ENCODE measurements at places on chromosomes 4 and X. TPM values are rescaled to one million over a fixed set of nuclear protein-coding genes. Genes with fewer than 3 reads are reported as not detected.

DNA sequence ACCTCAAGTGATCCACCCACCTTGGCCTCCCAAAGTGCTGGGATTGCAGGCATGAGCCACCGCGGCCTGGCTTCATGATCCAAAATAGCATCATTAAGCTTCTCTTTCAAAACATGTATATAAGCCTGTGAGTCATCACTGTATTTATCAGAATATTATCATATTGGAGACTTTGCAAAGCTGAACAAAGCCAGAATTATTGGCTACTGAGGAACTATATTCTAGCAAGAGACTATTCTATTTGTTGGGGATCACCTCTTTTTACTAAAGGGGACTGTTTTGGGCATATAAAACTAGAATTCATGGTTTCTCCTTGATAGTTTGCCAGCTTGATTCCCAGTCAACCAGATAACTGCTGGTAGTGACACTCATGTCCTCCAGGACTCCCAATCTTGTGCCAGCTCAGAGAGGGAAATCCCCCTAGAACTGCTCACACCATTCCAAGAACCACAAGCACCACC, 40.1 kb downstream of the TET2 start:
- H3K4me3 ChIP-seq: no peak overlapping the region
- no peak for DNase-seq
- H3K4me1 ChIP-seq: peaks cover 17% of the 10 kb centered on the region

- H3K4me3 ChIP-seq: no peak overlapping the region
- no peaks in the 10 kb centered on the region for H3K36me3 ChIP-seq
- H3K27ac ChIP-seq: no peak overlapping the region
- no peak for DNase-seq
- no peaks in the 10 kb centered on the region for H3K27me3 ChIP-seq
Measured at GRCh38 chr4:105710678-105711077, 2.1 kb downstream of the GSTCD start.

CXCL8 gene
- total RNA-seq: 0.21 TPM

GRCh38 chr4:147134536-147135210, 189.0 kb upstream of the TTC29 start:
- H3K27me3 ChIP-seq: no peaks in the 10 kb centered on the region
- no peak overlapping the region for H3K4me3 ChIP-seq
- H3K4me1 ChIP-seq: peaks cover 18% of the 10 kb centered on the region
- no peak for DNase-seq

DNA sequence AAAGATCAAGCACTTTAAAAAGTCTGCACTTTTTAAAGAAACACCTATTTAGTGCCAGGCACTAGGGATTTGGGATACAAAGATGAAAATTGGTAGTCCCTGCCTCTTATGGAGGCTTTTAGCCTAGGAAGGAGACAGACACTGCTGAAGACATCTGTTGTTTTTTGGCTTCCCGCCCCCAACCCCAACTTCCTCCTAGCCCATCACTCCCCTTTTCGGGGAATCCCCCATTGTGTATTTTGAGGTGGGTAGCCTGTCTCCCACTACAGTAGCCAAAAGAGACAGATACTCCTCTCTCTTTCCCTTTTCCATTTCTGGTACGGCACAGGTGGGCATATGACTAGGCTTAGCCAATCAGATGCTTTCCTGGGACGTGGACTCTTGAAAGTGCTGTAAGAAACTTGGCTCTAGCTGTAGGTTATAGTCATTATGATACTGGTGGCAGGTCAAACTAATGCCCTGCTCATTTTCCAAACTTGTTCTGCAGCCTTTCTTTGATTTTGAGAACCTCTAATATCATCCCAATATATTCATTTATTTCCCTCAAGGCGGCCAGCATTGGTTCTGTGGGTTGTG, 194.6 kb upstream of the RBPJ start:
- no peak for DNase-seq
- H3K27me3 ChIP-seq: no peaks in the 10 kb centered on the region
- no peak overlapping the region for H3K27ac ChIP-seq

RNF128 gene
- total RNA-seq: not detected

DNA sequence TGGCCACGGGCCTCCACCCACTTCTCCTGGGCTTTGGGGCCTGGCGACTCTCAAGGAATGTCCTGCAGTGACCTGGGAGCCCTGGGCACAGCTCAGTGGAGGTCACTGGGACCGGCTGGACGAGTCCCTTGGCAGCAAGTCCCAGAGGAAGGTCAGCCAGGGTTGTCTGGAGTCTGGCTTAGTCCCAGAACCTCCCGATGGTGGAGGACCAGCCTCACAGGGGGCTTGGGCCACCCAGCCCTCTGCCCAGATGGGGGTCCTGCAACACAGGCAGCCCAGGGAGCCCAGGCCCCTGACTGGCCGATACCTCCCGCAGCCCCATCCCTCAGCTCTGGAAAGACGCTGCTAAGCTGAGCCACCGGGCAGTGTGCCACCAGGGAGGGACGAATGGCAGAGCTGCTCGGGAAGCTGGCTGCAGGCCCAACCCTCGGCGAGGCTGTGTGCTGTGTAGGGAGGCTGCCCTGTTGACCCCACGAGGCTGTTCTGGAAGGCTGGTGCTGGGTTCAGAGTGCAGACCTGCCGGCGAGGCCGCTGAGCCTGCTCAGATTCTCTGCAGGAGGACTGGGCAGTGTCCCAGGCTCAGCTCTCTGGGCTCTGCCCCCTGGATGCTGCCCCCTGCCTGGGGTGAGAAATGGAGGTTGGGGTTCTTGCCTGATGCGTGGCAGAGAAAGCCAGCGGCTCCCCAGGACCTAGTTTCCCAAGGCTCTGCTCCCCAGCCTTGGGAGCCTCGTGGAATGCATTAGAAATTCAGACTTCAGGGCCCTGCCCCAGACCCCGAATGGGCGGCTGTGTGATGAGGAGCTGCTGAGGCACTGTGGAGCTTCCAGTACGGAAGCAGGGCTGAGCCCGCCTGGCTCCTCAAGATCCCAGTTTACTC, 61.7 kb downstream of the ADRA2C start:
- H3K4me1 ChIP-seq: peaks cover 9% of the 10 kb centered on the region
- DNase-seq: peak; percentile 87
- no peaks in the 10 kb centered on the region for H3K27me3 ChIP-seq
- H3K36me3 ChIP-seq: no peaks in the 10 kb centered on the region

DNA sequence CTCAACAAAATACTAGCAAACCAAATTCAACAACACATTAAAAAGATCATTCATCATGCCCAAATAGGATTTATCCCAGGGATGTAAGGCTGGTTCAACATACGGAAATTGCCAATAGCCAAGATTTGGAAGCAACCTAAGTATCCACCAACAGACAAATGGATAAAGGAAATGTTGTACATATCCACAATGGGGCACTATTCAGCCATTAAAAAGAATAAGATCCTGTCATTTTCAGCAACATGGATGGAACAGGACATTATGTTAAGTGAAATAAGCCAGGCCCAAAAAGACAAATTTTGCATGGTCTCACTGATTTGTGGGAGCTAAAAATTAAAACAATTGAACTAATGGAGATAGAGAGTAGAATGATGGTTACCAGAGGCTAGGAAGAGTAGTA, 82.0 kb upstream of the FAM241A start:
- H3K4me3 ChIP-seq: no peak overlapping the region
- no peak for DNase-seq
- no peak overlapping the region for H3K27ac ChIP-seq
- H3K36me3 ChIP-seq: no peaks in the 10 kb centered on the region

MSANTD1 gene
- total RNA-seq: not detected

- no peaks in the 10 kb centered on the region for H3K27me3 ChIP-seq
- DNase-seq: no peak
- no peak overlapping the region for H3K27ac ChIP-seq
- H3K36me3 ChIP-seq: no peaks in the 10 kb centered on the region
Measured at GRCh38 chrX:111504941-111505340, 6.5 kb upstream of the SERTM2 start.

MTNR1A gene
- total RNA-seq: not detected

GRCh38 chr4:158796370-158797140, 27.7 kb downstream of the FNIP2 start:
- H3K36me3 ChIP-seq: no peaks in the 10 kb centered on the region
- H3K27me3 ChIP-seq: no peaks in the 10 kb centered on the region
- no peak overlapping the region for H3K4me3 ChIP-seq
- DNase-seq: no peak
- no peaks in the 10 kb centered on the region for H3K4me1 ChIP-seq

PLAC8 gene
- not detected for total RNA-seq

GRCh38 chr4:145047151-145047550, 50.8 kb downstream of the ANAPC10 start:
- H3K4me1 ChIP-seq: no peaks in the 10 kb centered on the region
- H3K4me3 ChIP-seq: no peak overlapping the region
- no peak for DNase-seq
- H3K36me3 ChIP-seq: peaks cover 11% of the 10 kb centered on the region

RHOXF2 gene
- not detected for total RNA-seq

- peak overlapping the region; percentile 4 for H3K27ac ChIP-seq
- H3K27me3 ChIP-seq: no peaks in the 10 kb centered on the region
- no peak for DNase-seq
- no peaks in the 10 kb centered on the region for H3K4me1 ChIP-seq
- peaks cover 13% of the 10 kb centered on the region for H3K36me3 ChIP-seq
- H3K4me3 ChIP-seq: no peak overlapping the region
Measured at GRCh38 chr4:38145033-38145678, 185.0 kb downstream of the PTTG2 start.

- no peak overlapping the region for H3K27ac ChIP-seq
- H3K27me3 ChIP-seq: no peaks in the 10 kb centered on the region
- H3K4me3 ChIP-seq: no peak overlapping the region
- no peaks in the 10 kb centered on the region for H3K36me3 ChIP-seq
- no peak for DNase-seq
Measured at GRCh38 chr4:159608436-159608835, 505.6 kb downstream of the RAPGEF2 start.

CT47A7 gene
- total RNA-seq: not detected

DNA sequence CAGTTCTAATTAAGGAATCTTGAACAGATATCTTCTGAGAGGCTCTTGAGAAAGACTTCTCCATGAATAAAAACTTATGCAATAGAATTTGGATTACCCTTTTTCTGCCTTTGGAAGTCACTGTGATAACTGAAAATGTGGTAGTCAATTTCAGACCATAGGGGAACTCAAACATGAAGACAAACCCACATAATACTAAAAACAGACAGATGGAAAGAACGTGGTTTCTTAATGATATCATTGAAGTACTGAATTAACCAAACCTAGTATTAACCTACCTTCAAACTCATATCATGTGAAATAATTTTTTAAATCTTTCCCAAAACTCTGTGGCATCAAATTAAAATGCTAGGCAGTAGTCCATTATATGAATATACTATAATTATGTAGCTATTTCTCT, 153.5 kb downstream of the CAMK2D start:
- no peaks in the 10 kb centered on the region for H3K27me3 ChIP-seq
- H3K4me3 ChIP-seq: no peak overlapping the region
- H3K4me1 ChIP-seq: peaks cover 26% of the 10 kb centered on the region
- peaks cover 15% of the 10 kb centered on the region for H3K36me3 ChIP-seq
- DNase-seq: no peak

- no peaks in the 10 kb centered on the region for H3K4me1 ChIP-seq
- no peak overlapping the region for H3K4me3 ChIP-seq
- no peaks in the 10 kb centered on the region for H3K36me3 ChIP-seq
- no peak overlapping the region for H3K27ac ChIP-seq
- H3K27me3 ChIP-seq: no peaks in the 10 kb centered on the region
- no peak for DNase-seq
Measured at GRCh38 chr4:62676962-62677361, 1476.8 kb downstream of the ADGRL3 start.

GRCh38 chr4:122777846-122778673, 45.6 kb downstream of the BBS12 start:
- DNase-seq: no peak
- H3K4me1 ChIP-seq: peaks cover 2% of the 10 kb centered on the region
- H3K27ac ChIP-seq: no peak overlapping the region
- H3K27me3 ChIP-seq: no peaks in the 10 kb centered on the region
- no peak overlapping the region for H3K4me3 ChIP-seq

GC gene
- total RNA-seq: 0.55 TPM

DNA sequence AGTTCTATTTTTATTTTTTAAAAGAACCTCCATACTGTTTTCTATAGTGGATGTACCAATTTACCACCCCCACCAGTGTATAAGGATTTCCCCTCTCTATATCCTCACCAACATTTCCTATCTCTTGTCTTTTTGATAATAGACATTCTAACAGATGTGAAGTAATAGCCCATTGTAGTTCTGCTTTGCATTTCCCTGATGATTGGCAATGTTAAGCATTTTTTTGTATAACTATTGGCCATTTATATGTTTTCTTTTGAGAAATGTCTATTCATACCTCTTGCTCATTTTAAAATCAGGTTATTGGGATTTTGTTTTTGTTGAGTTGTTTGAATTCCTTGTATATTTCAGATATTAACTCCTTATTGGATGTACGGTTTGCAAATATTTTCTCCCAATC, 251.1 kb upstream of the HTR2C start:
- no peak overlapping the region for H3K27ac ChIP-seq
- H3K36me3 ChIP-seq: no peaks in the 10 kb centered on the region
- H3K27me3 ChIP-seq: no peaks in the 10 kb centered on the region

ATP1B4 gene
- total RNA-seq: not detected

ZFX gene
- total RNA-seq: 44.8 TPM

BEX1 gene
- 17.6 TPM for total RNA-seq

DNA sequence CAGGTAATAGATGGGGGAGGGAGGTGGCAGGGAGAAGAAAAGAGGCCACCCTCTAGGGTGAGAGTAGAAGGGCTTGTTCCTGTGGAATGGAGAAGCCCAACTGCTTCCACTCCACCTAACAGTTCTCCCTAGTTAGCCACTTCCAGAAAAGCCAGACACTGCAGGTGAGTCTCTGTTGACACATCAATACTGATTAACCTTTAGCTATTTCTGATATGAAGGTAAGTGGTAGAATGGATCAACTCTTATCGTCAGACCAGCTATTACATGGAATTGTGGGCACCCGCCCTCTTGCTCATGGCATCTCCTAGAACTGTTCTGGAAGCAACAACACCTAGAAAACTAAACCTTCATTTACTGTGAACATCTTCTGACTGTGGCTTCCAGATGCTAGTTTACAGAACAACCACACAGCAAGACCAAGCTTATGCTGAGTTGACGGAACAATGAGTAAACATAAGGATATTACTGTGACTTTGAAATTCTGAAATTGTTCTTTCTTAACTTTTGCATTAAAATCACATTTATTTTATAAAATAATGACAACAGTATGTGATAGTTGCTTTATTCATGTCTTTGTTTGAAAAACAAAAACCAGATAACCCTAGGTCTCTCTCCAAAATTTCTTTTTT, 44.7 kb downstream of the ANXA3 start:
- H3K4me3 ChIP-seq: no peak overlapping the region
- DNase-seq: no peak
- H3K4me1 ChIP-seq: no peaks in the 10 kb centered on the region
- no peaks in the 10 kb centered on the region for H3K27me3 ChIP-seq

- no peak overlapping the region for H3K4me3 ChIP-seq
- H3K27me3 ChIP-seq: no peaks in the 10 kb centered on the region
- DNase-seq: no peak
Measured at GRCh38 chr4:120025516-120025915, 41.1 kb downstream of the MAD2L1 start.

GPR50 gene
- not detected for total RNA-seq

PAGE5 gene
- not detected for total RNA-seq
